ENCODE measurements at places on chromosomes 11 and 22.
A peak's percentile ranks its signal among the peaks of the same experiment; 100 is the strongest.

GRCh38 chr11:48011798-48012391, 31.5 kb downstream of the PTPRJ start:
- DNase-seq = peak; percentile 56

GRCh38 chr11:120467627-120468026, 43.9 kb upstream of the GRIK4 start:
- no peak for DNase-seq

DNA sequence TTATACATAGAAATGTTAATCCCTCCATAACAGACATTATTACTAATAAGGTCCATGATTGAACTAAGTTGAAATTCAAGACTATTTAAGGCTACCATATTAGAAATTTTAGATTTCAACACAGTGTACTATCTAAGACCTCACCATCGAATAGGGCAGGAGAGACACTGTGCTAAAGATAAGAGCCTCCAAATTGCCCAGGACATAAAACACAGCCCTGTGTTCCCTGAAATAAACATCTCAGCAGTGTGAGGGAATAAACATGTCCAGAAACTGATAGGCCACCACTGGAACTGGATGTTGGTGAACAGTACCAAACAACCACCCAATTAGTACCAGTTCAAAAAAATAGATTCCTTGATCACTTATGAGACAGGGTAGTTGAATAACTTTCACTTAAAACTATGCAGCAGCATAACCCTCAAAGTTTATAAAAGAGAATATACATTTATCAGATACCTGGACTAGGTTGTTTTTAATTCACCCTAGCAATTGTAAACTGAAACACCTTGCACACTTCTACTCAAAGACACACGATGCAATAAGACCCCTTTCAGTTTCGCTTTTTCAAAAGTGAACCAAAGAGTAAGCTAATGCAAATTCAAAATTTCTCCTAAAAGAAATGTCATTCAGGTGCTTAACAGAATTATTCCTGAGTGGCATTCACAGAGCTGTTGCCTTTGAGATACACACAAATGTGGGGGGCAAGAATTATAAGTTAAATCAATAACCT, 34.3 kb downstream of the USP28 start:
- no peak for DNase-seq

- DNase-seq = no peak
These were observed 126.9 kb downstream of the APIP start for GRCh38 chr11:34789196-34789834.

- no peak for DNase-seq
These were observed 10.1 kb upstream of the MPZL2 start for GRCh38 chr11:118274186-118274585.

DNA sequence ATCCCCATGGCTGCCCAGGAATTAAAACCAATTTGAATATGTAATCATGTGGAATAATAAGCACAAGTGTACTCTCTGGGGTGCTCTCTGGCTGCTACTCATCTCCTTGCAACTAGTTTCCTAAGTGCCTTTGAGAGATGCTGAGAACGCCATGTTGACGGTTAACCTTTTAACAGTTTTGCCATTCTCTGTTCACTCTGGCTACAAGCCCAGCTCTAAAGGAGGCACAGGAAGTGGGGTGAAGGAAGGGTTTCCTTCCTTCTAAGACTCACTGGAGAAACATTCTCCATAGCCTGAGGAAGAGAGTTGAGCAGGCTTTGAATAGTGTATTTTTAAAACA, 122.0 kb upstream of the ZC3H12C start:
- no peak for DNase-seq

GRCh38 chr11:66317723-66318599, 1.1 kb upstream of the CD248 start:
- DNase-seq = peak; percentile 50

DNA sequence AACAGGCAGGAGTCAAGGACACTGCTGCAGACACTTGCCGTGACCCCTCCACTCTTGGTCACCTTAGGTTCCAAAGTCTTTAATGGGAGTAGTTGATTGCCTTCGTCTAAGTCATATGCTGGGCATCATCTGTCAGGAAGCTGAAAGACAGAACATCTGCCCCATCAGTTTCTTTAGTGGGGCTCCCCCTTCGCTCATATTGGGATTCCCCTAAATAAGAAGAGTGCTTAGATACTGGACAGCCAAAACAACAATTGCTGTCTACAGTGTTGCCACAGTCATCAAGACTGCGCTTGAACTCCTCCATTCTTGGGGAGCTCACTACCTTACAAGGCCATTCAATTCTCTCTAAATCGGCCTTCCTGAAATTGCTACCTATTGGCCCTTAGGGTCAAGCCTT, 58.5 kb downstream of the UBASH3B start:
- DNase-seq = no peak

- peak; percentile 26 for DNase-seq
These were observed 3.2 kb downstream of the CARNS1 start for GRCh38 chr11:67418476-67419281.

DNA sequence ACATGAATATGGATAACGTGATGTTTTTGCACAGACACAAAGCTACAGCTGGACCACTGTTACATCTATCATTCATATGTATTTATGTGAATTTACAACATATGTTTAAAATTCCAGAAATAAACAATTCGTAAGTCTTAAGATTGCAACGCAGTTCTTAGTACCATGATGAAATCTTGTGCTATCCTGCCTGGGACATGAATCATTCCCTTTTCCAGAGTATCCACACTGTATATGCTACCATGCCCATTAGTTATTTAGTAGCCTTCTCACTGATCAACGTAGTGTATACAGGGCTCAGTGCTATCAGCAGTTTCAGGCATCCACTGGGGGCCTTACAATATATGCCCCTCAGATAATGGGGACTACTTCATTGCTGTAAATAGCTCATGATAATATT, 4.3 kb downstream of the ATL3 start:
- DNase-seq = no peak

DNA sequence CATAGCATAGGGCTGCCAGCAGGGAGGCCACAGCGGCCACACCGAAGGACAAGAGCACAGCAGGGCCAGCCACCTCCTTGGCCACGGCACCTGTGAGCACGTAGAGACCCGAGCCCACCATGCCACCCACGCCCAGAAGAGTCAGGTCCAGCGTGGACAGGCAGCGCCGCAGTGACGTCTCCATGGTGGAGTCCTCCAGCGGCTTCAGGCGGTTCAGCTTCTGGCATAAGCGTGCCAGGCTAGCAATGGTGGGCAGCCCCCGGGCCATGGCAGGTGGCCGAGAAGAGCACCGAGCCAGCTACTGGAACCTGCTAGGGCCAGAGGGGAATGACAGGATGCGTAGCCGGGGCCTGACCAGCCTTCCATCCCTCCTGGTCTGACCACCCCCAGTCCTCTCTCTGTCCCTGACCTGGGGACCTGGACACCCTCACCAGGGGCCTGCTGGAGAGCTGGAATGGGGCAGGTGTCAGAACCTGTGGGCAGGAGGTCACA, 770 bp downstream of the SLC7A4 start:
- DNase-seq = no peak

DNA sequence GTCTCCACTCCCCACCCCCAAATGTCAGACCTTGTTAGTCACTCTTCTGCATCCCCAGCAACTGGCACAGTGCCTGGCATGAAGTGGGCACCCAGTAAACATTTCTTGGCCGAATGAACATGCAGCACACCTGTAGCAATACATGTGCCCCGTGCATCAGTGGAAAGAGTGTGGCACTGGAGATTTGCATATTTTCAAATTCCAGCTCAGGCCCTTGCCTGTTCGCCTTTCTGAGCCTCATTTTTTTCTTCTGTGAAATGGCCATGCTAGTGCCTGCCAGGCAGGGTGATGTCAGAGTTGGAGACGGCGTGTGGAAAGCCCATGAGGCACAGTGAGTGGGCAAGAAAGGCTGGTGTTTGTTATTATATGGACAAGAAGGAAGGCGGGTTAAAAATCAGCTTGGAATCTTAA, 38.7 kb downstream of the CD82 start:
- DNase-seq = no peak

DNA sequence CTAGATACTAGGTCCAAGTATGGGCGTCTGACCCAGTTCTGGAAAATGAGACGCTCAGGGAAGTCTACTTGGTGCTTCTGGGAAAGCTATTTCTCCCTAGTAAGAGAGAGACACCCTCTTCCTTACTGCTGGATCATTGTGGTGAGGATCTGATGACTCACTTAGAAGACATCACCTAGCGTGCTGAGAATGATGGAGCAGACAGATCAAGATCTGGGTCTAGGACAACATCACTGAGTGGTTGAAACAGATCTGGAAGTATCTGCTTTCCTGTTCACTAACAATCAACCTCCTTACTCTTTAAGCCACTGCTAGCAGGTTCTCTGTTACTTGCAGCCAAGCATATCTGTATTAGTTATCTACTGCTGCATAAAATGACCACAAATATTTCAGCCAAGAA, 38.3 kb upstream of the HMGXB4 start:
- no peak for DNase-seq

- no peak for DNase-seq
These were observed 13.9 kb upstream of the PNPLA3 start for GRCh38 chr22:43909708-43910107.

DNA sequence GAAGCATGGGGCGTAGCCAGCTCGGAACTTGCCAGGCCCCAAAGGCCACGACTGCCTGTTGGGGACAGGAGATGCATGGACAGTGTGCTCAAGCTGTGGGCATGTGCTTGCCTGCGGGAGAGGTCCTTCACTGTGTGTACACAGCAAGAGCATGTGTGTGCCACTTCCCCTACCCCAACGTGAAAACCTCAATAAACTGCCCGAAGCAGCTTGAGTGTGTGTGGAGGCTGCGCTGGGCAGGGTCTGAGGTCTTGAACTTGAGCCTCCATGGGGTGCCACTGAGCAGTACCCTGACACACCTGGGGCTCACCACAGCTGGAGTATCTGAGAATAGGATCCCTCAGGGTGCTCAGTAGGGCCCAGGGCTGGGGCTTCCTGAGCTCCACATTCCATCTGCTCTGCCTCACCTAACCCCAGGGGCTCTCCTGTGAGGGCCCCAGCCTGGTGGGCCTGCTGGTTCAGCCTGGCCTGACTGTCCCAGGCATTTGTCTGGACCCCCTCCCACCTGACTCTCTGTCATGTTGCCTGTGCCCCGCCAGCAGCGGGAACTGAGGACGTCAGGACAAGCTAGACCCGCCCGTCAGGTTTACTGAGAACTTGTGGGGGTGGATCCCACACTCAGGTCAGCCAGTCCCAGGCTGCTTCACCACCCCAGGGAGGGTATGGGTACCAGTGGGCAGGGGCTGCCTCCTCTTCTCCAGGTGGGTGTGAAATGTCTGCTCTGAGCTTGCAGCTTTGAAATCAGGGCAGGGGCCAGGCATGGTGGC, 3.2 kb downstream of the RASSF7 start:
- no peak for DNase-seq

- DNase-seq = no peak
These were observed 94.3 kb downstream of the TTC28 start for GRCh38 chr22:28585324-28585723.

DNA sequence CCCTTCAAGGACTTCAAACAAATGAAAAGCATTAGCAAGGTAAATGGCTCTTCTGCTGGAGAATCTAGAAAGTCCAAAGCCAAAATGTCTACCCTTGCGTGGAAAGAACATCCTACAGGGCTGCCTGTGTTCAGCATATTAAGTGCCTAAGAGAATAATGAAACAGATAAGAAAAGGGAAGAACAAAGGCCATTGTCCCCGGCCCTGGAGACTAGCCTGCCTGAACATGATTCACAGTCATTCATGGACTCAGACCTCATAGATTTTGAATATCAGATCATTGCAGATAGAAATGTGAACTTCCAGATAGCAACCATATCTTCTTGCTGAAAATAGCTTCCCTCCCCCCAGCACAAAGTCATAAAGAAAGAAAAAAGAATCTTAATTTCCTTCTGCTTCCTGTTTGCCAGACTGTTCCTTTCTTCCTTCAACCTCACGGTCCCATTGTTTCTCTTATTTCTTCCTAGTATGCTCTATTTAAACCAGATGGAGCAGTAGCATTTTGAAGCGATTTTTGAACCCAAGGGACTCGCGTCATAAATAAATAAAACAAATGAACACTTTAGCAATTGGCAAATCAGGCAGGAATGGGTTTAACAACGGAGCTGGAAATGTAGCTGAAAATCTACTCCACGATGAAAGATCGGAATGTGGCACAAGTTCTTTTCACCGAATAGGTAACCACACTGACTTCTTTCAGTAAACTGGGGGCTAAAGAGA, 408.2 kb upstream of the CCDC90B start:
- no peak for DNase-seq

DNA sequence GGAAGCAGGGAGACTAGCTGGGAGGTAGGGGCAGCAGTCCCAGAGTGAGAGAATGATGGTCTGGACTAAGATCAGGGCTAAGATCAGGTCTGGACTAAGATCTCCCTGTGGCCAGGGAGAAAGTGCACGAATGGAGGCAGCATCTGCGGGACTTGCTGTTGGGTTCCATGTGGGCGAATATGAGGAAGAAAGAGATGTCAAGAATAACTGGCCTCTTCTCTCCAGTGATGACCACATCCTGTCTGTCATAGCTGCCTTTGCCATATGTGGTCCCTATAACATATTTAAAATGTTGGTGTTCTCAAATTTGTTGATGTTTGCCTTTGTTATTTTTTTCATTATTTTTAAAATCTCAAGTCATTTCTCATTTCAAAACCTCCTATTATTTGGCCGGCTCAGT, 27.4 kb upstream of the CXCR5 start:
- DNase-seq = no peak

DNA sequence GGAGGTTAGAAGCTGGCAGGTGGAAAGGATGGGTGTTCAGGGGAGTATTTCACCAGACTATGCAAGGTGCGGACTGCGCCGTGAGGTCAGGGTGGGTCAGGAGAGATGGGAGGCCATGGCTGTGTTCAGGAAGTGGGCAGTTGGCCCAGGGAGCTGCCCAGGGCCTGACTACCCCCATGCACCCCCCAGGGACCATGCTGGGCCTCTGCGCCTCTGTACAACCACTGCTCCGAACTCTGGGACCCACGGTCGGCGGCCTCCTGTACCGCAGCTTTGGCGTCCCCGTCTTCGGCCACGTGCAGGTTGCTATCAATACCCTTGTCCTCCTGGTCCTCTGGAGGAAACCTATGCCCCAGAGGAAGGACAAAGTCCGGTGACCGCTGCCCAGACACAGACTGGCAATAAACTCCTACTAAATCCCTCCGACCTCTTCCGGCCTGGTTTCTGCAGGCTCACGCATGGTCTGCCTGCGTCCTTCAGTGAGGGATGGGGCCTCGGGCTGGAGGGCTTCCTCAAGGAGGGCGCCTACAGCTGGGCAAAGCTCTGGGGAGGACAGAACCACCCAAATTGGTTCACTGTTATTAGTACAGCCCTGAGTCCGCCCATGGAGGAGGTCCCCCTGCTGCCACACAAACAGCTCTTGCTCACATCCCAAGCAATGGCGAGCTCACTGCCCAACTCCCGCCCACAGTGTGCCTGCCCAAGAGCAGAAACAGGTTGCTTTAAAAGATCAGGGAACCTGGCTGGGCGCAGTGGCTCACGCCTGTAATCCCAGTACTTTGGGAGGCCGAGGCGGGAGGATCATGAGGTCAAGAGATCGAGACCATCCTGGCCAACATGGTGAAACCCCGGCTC, 4.2 kb downstream of the PHLDA2 start:
- DNase-seq = no peak

All from activated CD8-positive, alpha-beta memory T cell treated with anti-CD3 and anti-CD28 coated beads, Interleukin-2, amount 50 U/mL, for 4 hours (primary cell).